HL-60 (cell line): ENCODE measurements at places on chromosomes 5 and 9.

GRCh38 chr9:6790866-6791265 lies 33.1 kb downstream of the KDM4C start:
- no peak for DNase-seq

- DNase-seq = peak; percentile 54
Measured at GRCh38 chr5:1792842-1793266, 6.8 kb downstream of the MRPL36 start.

- DNase-seq = peak; percentile 89
Measured at GRCh38 chr5:17118631-17119030, 98.8 kb upstream of the BASP1 start.

DNA sequence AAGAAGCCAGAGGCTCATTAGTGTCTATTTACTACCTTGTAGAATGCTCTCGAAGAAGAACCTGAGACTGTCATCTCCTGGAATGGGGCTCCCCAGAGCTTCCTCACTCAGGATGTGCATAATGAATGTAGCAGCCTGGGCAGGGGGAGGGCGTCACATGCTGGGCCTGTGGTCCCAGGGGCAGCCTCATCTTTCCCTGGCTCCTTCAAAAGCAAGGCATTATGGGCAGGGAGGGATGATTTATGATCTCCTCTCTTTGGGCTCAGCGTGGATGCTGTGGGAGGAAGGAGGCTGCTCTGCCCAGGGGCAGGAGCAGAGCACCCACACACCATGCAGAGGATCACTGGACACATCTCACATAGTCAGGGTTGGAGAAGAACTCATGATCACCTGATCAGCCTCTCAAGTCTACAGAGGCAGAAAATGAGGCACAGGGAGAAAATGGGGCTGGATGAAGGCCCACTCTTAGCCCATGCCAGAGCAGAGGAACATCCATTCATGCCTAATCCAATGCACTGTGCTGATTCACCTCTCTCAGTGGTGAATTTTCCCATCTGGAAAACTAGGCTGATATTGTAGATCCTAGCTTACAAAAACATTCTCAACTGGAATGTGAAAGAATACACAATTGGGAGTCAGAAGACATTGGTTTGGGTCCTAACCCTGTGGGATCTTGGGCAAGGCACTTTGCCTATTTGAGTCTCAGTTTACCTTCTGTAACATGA lies 173.7 kb downstream of the CARTPT start:
- DNase-seq = no peak

DNA sequence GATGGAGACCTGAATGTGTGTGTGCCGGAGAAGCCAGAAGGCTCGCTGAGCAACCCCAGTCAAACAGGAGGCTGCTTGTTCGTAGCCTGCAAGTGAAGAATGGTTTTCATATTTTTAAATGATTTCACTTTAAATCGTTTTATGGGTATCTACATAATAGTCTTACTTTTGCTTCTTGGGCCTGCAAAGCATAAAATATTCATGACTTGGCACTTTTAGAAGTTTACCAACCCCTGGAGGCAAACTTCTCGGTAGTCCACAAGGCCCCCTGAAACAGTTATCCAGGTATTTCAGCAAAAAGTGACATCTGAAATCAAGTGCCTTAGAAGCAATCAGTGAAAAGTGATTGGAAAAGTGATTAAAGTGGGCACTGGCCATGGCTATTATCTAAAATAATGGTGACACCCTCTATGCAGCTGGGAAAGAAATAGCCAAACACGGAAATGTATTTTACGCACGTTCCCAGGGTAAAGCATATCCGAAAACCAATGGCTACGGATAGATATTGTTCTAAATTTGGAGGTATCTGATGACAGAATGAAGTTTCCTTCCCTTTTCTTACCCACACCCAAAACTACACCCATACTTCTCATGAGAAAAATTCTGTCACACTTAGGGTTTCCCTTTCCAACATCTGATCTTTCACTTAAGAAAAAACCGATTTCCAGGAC lies 39.0 kb downstream of the RAPGEF1 start:
- no peak for DNase-seq

DNA sequence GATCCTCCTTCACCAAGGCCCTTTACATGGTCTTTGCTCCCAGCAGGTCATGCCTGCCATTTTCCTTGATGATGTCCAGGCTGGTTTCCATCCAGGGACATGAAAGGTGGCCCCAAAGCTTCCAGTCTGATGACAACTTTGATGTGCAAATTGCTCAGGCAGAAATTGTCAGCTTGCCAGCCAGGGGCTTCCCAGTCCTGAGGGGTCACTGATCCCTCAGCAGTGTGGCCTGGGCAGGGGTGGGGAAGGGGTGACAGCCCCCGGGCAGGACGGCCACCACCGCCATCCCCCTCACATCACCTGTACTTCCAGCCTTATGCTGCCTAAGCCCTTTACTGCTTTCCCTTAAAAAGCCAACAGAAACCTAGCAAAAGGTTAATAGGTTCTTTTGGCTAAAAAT lies 96.3 kb downstream of the ANKRD33B start:
- no peak for DNase-seq

DNA sequence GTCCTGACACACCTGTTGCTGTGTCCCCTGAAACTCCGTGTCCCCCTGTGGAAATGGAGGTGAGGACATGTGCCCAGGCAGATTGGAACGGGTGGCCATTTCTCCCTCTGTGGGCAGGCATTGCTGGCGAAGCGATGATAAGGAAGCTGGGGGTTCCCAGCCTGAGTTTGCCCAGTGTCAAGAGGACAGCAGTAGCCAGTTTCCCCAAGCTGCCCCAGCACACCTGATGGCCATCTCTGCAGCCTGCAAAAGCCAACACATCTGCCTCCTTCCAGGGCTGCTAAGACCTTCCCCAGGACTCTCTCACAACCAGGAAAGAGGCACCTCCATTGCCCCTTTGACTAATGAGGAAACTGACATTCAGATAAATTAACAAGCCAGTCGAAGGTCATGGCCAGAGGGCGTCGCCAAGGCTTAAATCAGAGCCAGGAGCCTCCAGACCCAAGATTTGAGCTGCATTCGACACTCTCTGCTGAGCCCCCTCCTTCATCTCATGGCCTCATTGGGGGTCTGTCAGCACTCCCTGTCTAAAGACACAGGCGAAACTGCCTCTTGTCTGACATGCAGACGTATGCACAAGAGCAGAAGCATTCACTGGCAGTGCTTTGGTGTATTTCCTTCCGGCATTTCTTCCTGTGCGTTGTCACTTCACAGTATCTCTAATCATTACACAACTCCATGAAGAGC lies 10.4 kb upstream of the WNK2 start:
- DNase-seq = peak; percentile 22

DNA sequence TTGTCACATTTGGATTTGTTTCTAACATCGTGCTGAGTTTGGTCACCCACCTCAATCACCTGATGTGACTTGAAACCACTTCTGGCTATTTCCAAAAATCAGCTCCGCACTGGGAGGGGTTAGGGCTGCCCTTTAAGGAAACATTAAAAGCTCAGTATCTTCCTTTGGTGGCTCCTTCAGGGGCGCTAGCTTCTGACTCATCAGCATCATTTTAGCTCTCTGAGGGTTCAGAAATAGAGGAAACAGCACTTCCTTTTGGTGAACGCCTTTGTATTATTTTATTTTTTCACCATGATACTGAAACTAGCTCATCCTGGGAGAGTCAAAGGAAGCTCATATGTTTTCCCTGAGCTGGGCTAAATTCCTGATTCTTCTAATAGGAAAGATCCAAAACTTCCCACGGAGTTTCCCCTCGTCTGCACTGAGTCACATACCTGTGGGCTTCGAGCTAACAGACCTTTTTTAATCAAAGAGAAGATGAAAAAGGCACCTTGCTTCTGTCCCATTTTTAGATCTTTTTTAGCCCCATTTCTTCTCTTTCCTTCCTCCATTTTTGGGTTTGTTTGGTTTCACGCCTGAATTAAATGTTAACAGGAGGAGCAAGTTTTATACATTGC lies 48.2 kb downstream of the ROPN1L start:
- DNase-seq = no peak

GRCh38 chr5:74581988-74582365 lies 58.6 kb downstream of the ENC1 start:
- no peak for DNase-seq

DNA sequence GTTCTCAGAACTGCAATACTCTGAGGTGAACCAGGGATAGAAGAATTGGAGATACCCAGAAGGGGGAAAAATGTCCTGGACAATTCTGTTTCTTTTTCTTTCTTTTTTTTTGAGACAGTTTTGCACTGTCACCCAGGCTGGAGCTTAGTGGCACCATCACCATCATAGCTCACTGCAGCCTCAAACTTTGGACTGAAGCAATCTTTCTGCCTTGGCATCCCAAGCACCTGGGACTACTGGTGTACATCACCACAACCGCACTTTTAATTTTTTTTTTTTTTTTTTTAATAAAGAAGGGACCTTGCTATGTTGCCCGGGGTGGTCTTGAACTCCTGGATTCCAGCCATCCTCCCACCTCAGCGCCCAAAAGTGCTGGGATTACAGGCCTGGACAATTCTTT lies 1.9 kb downstream of the EMB start:
- DNase-seq = no peak

GRCh38 chr5:77449981-77450380 lies 42.1 kb downstream of the WDR41 start:
- DNase-seq = no peak

- DNase-seq = no peak
Measured at GRCh38 chr5:73654171-73654811, 28.3 kb downstream of the ARHGEF28 start.

DNA sequence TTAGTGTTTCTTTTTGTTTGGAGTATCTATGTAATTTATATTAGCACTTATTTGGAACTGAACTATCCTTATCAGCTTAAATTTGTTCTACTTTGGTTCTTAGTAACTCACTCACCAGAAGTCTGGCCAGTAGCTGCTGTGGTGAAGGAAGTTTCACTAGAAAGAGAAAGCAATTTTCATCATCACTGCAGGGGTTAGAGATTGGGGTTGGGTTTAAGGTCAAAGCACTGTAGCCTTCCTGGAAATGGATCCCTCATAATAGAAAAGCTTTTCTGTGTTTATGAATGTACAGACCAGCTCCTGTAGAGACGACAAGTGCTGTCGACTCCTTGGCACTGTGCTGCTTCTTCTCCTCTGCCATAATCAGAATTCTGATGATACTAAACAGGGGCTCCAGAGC lies 22.2 kb downstream of the MROH2B start:
- no peak for DNase-seq

GRCh38 chr5:93421468-93421867 lies 159.6 kb downstream of the NR2F1-AS1 start:
- no peak for DNase-seq

DNA sequence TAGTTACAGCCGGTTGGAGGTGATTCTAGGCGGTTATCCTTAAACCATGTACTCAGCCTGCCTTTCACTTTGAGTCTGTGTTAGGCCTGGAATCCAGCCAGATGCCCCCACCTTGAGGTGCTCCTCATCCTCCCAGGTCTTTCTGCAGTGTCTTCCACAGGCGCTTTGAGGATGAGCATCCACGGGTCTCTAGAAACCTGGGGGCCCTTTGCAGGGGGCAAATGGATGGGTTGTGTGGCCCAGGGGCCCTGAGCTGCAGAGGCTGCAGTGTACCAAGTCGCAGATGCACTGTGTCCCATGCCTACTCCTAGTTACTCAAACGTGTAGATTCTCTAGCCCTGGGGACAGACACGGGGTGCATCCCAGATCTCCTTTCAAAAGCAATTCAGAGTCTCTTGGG lies 242.1 kb upstream of the IRX1 start:
- no peak for DNase-seq

- no peak for DNase-seq
Measured at GRCh38 chr9:4600368-4600767, 61.7 kb upstream of the PLPP6 start.
